ENCODE measurements at places on chromosomes 1 and 21.

- H3K27ac ChIP-seq = no peak overlapping the region
- DNase-seq = no peak
- peaks cover 18% of the 10 kb centered on the region for H3K27me3 ChIP-seq
- no peak overlapping the region for H3K4me3 ChIP-seq
- no peaks in the 10 kb centered on the region for H3K36me3 ChIP-seq
- peaks cover 25% of the 10 kb centered on the region for H3K4me1 ChIP-seq
Measured at GRCh38 chr1:9271283-9271682, 21.4 kb upstream of the SPSB1 start.

GRCh38 chr1:114061121-114061830, 82.0 kb downstream of the OLFML3 start:
- no peaks in the 10 kb centered on the region for H3K36me3 ChIP-seq
- DNase-seq = no peak
- H3K4me1 ChIP-seq = no peaks in the 10 kb centered on the region
- H3K4me3 ChIP-seq = no peak overlapping the region

DNA sequence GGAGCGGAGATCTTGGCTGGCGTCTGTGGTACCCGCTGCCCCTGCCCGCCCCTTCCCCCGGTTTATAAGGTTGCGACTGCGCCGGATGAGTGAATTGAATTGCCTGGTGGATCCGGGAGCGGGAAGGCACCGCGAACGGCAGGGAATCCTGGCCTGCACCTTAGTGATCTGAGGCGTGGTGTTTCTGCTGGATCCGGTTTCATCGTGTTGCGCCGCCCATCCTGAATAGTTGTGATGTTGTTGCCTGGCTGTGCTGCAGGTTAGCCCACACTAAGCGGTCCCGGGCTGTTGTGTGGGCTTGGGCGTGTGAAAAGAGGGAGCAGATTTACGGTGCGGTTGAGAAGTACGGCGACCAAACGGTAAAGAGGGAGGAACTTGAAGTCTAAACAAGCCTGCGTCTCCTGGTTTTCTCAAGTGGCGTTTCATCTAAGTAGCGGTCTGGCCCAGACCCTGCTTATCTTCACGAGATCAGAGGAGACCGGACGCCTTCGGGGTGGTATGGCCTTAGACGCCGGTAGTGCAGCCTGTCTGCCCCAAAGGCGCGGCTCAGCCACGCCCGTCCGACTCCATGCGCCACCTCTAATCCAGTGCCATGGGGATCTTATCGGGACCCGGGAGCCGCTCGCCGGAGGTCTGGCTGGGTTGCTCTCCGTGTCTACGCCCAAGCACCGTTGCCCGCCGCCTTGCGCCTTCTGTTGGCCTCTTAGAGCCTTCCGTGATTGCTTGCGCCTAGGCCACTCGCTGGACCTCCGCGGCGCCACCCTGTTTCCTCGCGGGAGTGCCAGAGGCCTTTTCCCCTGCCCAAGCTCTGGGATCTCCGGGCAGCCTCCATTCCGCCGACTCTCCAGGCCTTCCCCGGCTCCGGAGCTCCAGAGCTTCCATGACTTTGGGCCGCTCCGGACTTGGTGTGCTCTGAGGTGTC, 87.5 kb upstream of the RHOU start:
- peak overlapping the region; percentile 46 for H3K27ac ChIP-seq
- peaks cover 8% of the 10 kb centered on the region for H3K36me3 ChIP-seq
- peaks cover 60% of the 10 kb centered on the region for H3K27me3 ChIP-seq
- H3K4me3 ChIP-seq = peak overlapping the region; percentile 73

DNA sequence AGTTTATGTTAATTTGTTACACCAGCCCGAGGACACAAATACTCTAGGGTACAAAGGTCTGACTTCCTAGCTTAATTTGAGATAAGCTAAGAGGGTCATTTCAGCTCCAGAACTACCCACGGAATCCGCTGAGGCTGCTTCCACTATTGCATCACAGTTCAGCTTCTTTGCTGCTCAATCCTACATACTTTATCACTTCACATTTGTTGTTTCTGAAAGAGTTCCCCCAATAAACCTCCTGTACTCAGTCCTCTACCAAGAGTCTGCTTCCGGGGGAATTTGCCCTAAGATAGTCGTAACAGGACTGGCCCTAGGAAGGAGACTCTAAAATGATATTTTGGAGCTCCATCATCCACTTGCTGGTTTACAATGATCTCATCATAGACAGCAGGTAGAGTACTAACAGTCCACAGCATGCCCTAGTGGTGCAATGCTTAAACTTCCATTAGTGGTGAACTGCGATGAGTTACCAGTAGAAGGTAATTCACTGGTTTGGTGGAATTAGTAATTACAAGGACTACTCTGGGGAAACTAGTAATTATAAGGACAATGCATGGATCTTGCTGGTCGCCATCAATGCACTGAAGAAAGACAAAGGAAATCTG, 229.3 kb downstream of the USH2A start:
- no peak overlapping the region for H3K4me3 ChIP-seq
- H3K4me1 ChIP-seq = no peaks in the 10 kb centered on the region
- no peak overlapping the region for H3K27ac ChIP-seq
- no peak for DNase-seq

DNA sequence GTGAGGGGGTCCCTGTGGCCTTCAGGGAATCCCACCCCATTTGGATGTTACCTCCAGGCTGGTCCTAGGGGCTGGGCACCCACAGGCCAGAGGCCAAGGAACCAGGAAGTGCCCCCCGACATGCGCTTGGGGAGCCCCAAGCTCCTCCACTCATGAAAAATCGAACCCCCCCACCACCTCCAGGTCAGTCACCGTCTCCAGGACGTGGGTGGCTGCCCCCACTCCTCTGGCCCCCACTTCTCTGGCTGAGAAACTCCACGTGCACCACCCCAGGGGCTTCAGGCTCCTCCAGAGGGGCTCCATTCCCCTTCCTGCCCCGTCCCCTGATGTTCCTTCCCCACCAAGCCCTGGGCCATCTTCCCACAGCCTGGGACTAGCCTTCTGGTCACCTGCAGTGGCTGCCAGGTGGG, 30.5 kb upstream of the POFUT2 start:
- peaks cover 8% of the 10 kb centered on the region for H3K27me3 ChIP-seq
- H3K27ac ChIP-seq = no peak overlapping the region
- H3K36me3 ChIP-seq = no peaks in the 10 kb centered on the region
- H3K4me1 ChIP-seq = peaks cover 5% of the 10 kb centered on the region
- no peak for DNase-seq

- H3K4me1 ChIP-seq = no peaks in the 10 kb centered on the region
- no peak for DNase-seq
- no peaks in the 10 kb centered on the region for H3K36me3 ChIP-seq
Measured at GRCh38 chr1:82108843-82109242, 308.1 kb downstream of the ADGRL2 start.

DNA sequence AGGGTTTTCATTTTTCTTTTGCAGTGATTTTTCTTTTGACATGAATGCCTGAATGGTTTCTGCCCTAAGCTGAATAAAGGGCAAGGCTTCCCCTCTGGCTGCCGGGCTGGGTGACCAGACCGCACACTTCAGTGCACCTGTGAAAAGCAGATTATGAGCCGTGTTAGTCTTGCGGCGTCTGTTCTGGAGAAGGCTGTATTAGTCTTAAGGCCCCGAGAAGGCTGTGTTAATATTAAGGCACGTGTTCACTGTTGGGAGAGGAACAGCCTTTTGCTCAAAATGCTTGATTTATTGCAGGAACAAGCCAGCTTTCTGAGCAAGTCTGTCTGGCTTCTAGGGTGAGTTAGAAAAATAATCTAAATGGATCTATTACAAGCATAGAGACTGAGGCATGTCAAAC, 54.7 kb upstream of the DNAH14 start:
- DNase-seq = no peak
- H3K4me3 ChIP-seq = no peak overlapping the region
- H3K36me3 ChIP-seq = no peaks in the 10 kb centered on the region
- H3K27me3 ChIP-seq = no peaks in the 10 kb centered on the region

DNA sequence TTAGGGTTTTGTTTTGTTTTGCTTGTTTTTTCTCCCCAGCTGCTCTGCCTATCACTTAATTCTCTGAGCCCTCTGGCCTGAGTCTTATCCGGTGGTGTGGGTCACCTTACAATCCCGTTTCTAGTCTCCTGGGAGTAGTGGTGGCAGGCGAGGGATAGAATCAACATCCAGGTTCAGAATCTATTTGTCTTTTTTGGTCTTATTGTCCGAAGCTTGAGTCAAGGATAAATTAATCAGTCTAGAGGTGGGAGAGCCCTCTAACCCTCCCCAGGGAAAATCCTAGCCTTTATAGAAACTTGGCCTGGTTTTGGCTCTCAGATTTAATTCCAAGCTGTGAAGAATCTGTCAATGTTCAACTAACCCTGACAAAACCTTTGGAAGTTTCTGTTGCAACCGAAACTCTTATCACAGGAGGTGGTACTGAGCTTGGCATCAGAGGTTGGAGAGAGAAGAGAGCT, 246.3 kb downstream of the FGGY start:
- no peaks in the 10 kb centered on the region for H3K36me3 ChIP-seq
- DNase-seq = no peak
- peaks cover 11% of the 10 kb centered on the region for H3K4me1 ChIP-seq
- no peak overlapping the region for H3K27ac ChIP-seq
- H3K4me3 ChIP-seq = no peak overlapping the region

- H3K4me3 ChIP-seq = peak overlapping the region; percentile 59
- H3K27ac ChIP-seq = peak overlapping the region; percentile 77
- H3K27me3 ChIP-seq = peaks cover 33% of the 10 kb centered on the region
- peaks cover 13% of the 10 kb centered on the region for H3K36me3 ChIP-seq
Measured at GRCh38 chr21:44819283-44820243, 1.7 kb upstream of the SUMO3 start.

- H3K4me1 ChIP-seq = no peaks in the 10 kb centered on the region
- H3K4me3 ChIP-seq = no peak overlapping the region
- peaks cover 5% of the 10 kb centered on the region for H3K36me3 ChIP-seq
- peaks cover 3% of the 10 kb centered on the region for H3K27me3 ChIP-seq
- DNase-seq = no peak
Measured at GRCh38 chr1:227816750-227817446, 1.4 kb downstream of the PRSS38 start.

DNA sequence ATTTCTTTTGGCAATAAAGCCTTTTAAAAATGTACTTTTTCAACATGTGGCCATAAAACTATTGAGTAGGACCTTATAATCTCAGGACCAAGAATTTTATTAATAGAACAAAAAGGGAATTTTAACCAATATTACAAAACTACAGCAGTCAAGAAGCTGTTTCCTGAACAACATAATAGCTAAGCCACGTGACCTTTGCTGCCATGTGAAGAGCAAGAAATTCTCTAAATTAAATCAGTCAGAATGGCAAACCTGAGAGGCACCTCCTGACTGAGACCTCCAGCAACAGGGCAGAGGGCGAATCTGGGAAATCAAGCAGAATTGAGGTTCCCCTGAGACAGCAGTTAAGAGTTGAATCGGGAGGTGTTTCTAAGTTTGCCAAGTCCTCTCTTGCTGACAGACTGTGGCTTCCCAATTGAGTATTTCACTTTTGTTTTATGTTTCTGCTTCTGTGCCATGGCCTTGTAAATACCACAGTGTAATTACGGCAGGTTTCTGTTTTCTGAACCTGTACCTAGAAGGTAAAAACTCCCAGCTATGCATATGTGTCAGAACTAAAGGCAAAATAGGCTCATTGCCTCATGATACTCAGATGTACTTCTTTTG, 358.4 kb downstream of the NTNG1 start:
- no peak overlapping the region for H3K4me3 ChIP-seq
- no peak overlapping the region for H3K27ac ChIP-seq
- no peak for DNase-seq
- H3K27me3 ChIP-seq = no peaks in the 10 kb centered on the region
- H3K4me1 ChIP-seq = no peaks in the 10 kb centered on the region

DNA sequence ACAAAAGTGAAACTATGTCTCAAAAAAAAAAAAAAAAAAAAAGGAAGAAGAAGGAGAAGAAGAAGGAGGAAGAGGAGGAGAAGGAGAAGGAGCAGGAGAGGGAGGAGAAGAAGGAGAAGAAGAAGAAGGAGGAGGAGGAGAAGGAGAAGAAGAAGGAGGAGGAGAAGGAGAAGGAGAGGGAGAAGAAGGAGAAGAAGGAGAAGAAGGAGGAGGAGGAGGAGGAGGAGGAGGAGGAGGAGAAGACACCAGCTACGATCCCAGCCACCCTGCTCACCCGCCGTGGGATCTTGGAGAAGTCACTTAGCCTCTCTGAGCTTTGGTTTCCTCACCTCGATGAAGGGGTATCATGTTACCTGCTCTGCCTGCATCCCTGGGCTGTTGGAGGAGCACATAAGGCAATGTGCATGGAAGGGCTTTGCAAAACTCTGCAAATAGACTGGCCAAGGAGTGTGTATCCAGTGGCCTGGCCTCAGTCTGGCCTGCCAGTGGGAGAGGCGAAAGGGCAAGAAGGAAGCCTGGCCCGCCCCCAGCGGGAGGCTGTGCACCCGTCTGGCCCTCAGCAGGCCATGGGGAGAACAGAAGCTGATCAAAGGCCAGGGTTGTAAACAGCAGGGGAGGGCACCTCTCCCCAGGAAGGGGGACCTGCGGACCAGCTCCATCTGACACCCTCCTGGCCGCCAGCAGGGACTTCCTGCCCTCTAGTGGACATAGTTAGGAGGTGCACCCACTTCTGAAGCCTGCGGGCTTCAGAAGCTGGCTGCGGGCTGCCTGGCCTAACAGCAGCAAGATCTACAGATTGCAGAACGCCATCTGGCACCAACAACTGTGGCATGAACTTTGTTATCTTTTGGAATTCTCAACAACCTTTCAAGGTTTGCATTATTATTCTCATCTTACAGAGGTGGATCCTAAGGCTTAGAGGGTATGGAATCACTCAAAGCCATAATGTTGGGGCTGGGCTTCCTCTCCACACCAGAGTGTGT, 19.2 kb upstream of the CDK18 start:
- no peaks in the 10 kb centered on the region for H3K36me3 ChIP-seq
- H3K4me3 ChIP-seq = no peak overlapping the region
- peak; percentile 76 for DNase-seq
- H3K4me1 ChIP-seq = peaks cover 12% of the 10 kb centered on the region
- peaks cover 90% of the 10 kb centered on the region for H3K27me3 ChIP-seq

GRCh38 chr1:41380979-41381691, 19.9 kb downstream of the FOXO6 start:
- H3K27ac ChIP-seq = no peak overlapping the region
- DNase-seq = no peak
- peaks cover 90% of the 10 kb centered on the region for H3K27me3 ChIP-seq
- H3K4me3 ChIP-seq = peak overlapping the region; percentile 70
- peaks cover 12% of the 10 kb centered on the region for H3K4me1 ChIP-seq

GRCh38 chr1:53082826-53083455, 20.9 kb downstream of the PODN start:
- H3K4me1 ChIP-seq = no peaks in the 10 kb centered on the region
- no peaks in the 10 kb centered on the region for H3K36me3 ChIP-seq
- no peak overlapping the region for H3K4me3 ChIP-seq

- no peak for DNase-seq
- H3K27me3 ChIP-seq = no peaks in the 10 kb centered on the region
- H3K4me3 ChIP-seq = no peak overlapping the region
- H3K4me1 ChIP-seq = no peaks in the 10 kb centered on the region
Measured at GRCh38 chr21:15695241-15695640, 34.5 kb upstream of the USP25 start.

All from activated naive CD4-positive, alpha-beta T cell treated with anti-CD3 and anti-CD28 coated beads, Interleukin-2, amount 10 ng/mL, durations not matched to agents 7 days and 5 days (primary cell).